ENCODE measurements at places on chromosomes 16 and 17.

DNA sequence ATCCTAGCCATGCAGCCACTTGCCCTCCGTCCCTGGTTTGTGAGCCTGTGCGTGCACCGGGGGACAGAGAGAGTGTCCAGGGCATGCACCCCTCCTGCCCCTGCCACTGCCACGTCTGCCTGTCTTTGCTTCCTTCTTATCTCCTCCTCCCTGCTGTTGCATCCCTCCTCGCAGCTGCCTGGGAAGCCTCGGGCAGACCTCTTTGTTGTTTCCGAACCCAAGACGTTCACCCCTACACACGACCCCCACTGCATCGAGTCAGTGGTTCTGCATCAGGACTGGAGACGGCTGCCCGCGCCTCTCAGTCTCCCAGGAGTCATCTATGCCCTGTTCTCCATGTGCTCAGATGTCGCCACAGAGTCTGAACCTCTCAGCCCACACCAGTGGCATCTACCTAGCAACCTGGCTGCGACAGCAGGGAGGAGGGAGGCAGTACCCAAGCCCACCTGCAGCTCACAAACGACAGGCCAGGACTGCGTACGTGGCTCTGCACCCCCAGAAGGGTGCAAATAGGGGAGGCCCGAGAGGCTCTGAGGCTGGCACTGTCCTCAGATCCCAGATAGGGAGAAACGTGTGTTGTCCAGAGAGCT lies 5.2 kb downstream of the TIMP2 start:
- DNase-seq: no peak

GRCh38 chr16:16908077-16908476 lies 529.1 kb downstream of the NPIPA7 start:
- DNase-seq: no peak

GRCh38 chr16:54766355-54766754 lies 164.3 kb upstream of the IRX5 start:
- DNase-seq: no peak

GRCh38 chr17:40364906-40365305 lies 369 bp upstream of the GJD3 start:
- DNase-seq: no peak

- no peak for DNase-seq
Observed at GRCh38 chr17:39063681-39064069, 87.8 kb downstream of the PLXDC1 start.

DNA sequence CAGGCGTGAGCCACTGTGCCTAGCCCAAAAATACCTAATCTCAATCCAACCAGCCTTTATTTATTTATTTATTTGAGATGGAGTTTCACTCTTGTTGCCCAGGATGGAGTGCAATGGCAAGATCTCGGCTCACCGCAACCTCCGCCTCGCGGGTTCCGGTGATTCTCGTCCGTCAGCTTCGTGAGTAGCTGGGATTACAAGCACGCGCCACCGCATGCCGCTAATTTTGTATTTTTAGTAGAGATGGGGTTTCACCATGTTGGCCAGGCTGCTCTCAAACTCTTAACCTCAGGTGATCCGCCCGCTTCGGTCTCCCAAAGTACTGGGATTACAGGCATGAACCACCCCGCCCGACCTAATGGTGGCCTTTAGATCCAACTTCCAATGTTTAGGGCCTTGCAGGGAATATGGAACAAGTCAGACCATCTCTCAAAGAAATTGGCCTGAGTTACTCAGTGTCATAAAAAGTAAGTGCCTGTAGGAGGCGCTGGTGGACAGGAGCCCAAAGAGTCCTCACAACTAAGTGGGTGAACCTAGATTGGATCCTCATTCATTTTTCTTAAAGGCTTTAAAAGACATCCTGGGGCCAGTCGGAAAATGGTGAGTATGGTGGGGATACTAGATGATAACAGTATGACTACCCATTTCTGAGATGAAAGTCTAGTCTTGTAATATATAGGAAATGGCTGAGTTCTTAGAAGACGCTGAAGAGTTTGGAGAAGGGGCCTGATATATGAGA lies 4.6 kb downstream of the ZSCAN10 start:
- no peak for DNase-seq

DNA sequence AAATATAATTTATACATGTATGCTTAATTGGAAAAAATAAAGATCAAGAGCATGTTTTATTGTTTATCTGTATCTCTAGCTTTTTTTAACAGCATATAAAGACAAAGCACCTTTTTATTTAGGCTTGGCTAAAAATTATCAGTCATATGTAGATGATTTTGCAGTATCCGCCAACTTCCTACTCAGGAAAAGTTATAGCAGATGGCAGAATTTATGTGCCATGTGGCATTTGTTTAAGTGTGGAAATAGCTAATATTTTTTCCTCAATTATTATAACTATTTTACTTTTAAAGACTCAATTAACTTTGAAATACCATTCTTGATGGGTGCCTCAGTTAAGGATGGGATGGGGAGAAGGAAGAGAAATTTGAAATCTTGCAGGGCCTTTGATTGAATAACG lies 762.1 kb upstream of the RBFOX1 start:
- DNase-seq: no peak

- DNase-seq: peak; percentile 49
Observed at GRCh38 chr16:84084570-84085270, 32.0 kb downstream of the MBTPS1 start.

GRCh38 chr16:4140652-4141051 lies 24.4 kb upstream of the ADCY9 start:
- DNase-seq: no peak

DNA sequence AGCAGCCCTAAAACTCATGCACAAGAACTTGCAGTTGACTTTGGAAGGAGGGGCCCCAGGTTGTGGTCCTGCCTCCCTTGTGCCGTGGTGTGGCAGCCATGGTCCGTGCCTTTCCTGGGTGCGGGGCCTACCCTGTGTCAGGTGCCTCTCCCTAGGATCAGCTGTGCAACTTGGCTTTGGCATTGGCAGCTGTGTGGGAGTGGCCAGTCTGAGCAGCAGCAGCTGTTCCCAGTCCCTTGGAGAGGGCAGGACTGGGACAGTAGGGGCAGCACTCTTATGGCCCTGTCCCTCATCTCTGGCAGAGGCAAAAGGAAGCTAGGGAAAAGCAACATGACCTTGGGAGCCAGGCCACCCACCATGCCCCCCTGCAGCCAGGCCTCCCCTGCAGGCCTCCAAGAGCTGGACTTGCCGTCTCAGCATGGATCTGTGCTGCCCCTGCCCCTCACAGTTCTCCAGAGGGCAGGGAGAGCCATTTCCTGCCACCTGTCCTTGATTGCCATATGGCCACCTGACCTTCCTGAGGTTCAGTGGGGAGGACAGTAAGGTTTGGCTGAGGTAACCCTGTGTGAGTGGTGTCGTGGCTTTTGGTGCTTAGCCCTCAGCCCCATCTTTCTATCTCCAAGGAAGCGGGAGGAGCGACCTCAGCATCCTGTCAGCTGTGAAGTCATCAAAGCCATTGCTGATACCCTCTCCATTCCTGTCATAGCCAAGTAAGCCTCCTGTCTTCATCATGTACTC lies 15.5 kb upstream of the NFATC3 start:
- DNase-seq: no peak

DNA sequence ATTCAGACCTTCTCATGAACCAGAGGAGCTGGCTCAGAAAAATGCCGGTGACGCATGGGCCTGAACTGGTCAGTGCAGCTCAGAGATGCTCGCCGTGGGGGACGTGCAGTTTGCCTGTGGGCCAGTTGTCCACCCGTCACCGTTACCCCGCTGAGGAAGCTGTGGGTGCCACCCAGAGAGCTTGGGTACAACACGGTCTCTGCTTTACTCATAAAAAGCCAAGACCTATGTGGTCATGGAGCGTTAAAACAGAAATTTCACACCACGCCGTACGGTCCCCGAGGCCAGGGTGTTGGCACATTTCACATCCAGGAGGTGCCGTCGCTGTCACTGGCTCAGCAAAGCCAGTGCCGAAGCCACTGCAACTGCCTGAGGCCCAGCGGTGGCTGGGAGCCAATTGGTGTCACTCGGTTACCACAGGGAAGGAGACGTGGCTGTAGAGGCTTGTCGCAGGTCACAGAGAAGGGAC lies 120.9 kb downstream of the METRNL start:
- DNase-seq: peak; percentile 30

DNA sequence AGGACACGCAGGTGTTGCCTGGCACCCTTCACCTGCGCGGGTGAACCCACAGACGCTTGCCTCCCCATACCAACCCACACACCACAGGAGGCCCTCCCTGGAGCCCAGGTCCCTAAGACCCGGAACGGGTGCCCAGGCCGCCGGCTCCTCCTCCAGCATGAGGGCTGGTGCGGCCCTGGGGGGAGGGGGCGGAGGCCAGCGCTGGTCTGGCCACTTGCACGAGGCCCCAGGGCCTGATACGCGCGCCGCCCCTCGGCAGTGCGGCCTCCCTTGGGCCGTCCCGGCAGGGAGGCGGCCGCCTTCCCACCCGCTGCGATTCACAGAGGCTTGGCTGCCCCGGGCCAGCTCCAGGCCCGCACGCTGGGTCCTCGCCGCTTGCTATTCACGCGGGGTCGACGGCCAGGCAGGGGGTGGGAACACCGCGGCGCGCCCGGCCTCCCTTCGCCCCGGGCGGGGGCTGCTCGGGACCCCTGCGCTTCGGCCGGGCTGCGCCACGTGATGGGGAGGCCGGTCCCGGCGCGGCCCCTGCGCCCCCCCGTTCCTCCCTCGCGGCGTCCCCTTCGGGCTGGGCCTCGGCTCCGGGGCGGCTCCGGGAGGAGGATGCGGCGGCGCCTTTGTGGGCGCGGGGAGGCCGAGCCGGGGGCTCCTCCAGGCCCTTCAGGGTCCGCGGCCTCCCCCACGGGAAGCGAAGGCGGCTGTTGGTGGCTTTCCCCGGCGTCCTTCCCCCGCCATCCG lies 685 bp downstream of the FASN start:
- no peak for DNase-seq

GRCh38 chr16:81292936-81293335 lies 21.8 kb upstream of the GAN start:
- DNase-seq: no peak

- no peak for DNase-seq
Observed at GRCh38 chr17:66085221-66085620, 106.7 kb downstream of the CEP112 start.
